ENCODE measurements at places on chromosomes 5 and 9.
A peak's percentile ranks its signal among the peaks of the same experiment; 100 is the strongest.

GRCh38 chr9:89928521-89929275 lies 323.9 kb downstream of the GADD45G start:
- H3K27me3 ChIP-seq, result peaks cover 3% of the 10 kb centered on the region
- no peak overlapping the region for H3K4me3 ChIP-seq
- peaks cover 4% of the 10 kb centered on the region for H3K4me1 ChIP-seq
- no peak overlapping the region for H3K27ac ChIP-seq
- H3K36me3 ChIP-seq, result no peaks in the 10 kb centered on the region

DNA sequence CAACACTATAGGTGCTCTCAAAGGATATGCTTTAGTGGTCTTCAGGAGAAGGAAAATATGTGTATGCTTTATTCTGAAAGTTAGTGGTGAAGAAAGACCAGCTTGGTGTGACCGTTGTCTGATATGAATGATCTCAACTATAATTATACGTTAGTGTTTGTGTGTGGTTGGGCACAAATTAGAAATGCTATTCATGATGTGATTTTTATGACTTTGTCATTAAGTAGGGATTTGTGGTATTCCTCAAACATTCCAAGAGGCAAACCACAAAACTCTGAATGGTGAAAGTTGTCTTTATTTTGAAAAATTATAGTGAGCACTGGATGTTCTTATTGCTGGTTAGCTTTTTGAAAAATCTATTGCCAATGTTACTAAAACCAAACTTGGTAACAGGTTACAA lies 6.2 kb upstream of the F2R start:
- peak; percentile 93 for DNase-seq
- peaks cover 23% of the 10 kb centered on the region for H3K4me1 ChIP-seq
- H3K4me3 ChIP-seq, result no peak overlapping the region
- no peaks in the 10 kb centered on the region for H3K27me3 ChIP-seq
- H3K27ac ChIP-seq, result peak overlapping the region; percentile 56

DNA sequence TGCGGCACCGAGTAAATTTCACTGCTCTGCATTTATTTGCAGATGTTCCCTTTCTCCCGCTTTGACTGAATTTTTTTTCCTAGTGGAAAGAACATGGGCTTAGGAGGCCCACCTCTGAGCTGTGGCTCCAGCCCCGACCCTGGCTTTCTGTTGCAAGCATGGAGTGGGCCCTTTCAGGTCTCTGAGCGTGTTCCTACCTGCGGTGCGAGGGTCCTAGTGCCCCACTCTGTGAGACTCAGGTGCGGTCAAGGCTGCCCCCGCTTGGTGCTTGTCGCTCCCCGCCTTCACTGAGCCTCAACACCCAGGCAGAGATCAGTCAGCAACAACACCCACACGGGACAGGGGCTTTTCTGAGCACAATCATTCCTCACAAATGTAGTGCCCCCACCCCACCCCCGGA lies 32.0 kb downstream of the SLC6A3 start:
- H3K27ac ChIP-seq, result no peak overlapping the region
- no peaks in the 10 kb centered on the region for H3K36me3 ChIP-seq
- no peak for DNase-seq
- H3K27me3 ChIP-seq, result no peaks in the 10 kb centered on the region
- no peak overlapping the region for H3K4me3 ChIP-seq

DNA sequence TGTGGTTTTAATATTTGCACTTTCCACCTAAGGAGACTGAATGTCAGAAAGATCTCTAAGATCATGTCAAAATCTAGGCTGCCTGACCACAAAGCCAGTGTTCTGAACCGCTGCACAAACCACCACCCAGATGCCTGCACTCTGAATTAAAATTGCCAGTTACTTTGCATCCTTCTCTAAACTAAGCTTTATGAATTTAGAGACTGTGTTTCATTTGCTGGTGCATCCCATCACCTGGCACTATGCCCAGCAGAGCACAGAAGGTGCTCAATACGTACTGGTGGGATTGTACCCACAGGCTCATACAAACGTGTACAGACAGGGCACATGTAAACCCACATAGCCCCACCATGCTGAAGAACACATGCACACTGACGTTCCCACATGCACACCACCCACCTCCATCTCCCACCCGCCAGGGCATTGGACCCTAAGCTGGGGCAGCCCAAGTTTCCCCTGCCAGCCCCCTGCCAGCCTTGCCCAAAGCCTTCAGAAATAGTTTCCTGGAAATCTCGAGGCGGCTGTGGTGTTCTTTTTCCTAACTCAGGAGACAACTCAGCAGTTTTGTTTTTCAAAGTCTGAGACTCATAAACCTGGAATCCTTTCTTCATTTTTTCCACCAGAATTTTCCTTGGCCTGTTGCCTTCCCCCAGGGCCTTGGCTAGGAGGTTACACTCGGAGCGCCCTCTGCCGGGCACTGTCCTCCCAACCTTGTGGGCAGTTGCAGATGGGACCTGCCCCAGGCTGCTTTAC lies 9.6 kb upstream of the TRAF1 start:
- peaks cover 33% of the 10 kb centered on the region for H3K4me1 ChIP-seq
- H3K27me3 ChIP-seq, result no peaks in the 10 kb centered on the region
- H3K36me3 ChIP-seq, result no peaks in the 10 kb centered on the region

- no peak overlapping the region for H3K27ac ChIP-seq
- no peak for DNase-seq
- H3K27me3 ChIP-seq, result peaks cover 2% of the 10 kb centered on the region
- no peak overlapping the region for H3K4me3 ChIP-seq
Measured at GRCh38 chr9:97415146-97415545, 3.2 kb downstream of the TDRD7 start.

- no peaks in the 10 kb centered on the region for H3K27me3 ChIP-seq
- H3K4me1 ChIP-seq, result peaks cover 7% of the 10 kb centered on the region
- no peaks in the 10 kb centered on the region for H3K36me3 ChIP-seq
- H3K4me3 ChIP-seq, result peak overlapping the region; percentile 74
- no peak for DNase-seq
Measured at GRCh38 chr9:96617439-96618185, 2.0 kb downstream of the CDC14B start.

GRCh38 chr5:174411479-174411819 lies 312.9 kb upstream of the MSX2 start:
- no peaks in the 10 kb centered on the region for H3K36me3 ChIP-seq
- no peak overlapping the region for H3K4me3 ChIP-seq
- no peak for DNase-seq
- H3K27ac ChIP-seq, result no peak overlapping the region

DNA sequence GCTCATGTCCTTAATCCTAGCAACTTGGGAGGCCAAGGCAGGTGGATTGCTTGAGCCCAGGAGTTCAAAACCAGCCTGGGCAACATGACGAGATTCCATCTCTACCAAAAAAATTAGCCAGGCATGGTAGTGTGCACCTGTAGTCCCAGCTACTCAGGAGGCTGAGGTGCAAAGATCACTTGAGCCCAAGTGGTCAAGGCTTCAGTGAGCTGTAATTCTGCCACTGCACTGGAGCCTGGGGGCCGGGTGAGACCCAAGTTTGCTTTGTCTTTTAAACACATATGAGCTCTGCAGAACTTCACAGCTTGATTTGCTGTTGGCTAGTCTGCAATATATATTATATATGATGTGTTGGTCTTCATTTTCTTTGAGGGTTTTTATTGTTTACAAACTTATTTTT lies 89.8 kb downstream of the UBE2R2 start:
- no peaks in the 10 kb centered on the region for H3K4me1 ChIP-seq
- no peaks in the 10 kb centered on the region for H3K36me3 ChIP-seq
- no peak overlapping the region for H3K4me3 ChIP-seq
- no peaks in the 10 kb centered on the region for H3K27me3 ChIP-seq
- no peak for DNase-seq

DNA sequence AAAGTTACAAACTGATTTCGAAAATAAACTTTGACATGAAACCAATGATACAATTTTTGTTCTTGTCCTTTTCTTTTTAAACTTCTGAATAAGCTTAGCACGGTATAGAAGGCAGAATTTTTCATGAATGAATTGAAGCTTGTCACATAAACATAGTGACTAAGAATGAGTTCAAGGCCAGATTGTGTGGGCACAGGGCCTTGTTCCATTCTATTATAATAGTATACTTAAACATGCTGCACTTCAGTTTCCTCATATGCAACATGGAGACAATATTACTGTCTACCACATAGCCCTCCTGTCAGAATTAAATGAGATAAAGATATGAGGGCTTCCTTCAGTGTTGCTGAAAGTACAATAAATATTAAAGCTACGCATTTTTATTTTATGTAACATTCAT lies 204.2 kb upstream of the HAPLN1 start:
- H3K36me3 ChIP-seq, result no peaks in the 10 kb centered on the region
- no peak overlapping the region for H3K4me3 ChIP-seq
- DNase-seq, result peak; percentile 57
- no peak overlapping the region for H3K27ac ChIP-seq

DNA sequence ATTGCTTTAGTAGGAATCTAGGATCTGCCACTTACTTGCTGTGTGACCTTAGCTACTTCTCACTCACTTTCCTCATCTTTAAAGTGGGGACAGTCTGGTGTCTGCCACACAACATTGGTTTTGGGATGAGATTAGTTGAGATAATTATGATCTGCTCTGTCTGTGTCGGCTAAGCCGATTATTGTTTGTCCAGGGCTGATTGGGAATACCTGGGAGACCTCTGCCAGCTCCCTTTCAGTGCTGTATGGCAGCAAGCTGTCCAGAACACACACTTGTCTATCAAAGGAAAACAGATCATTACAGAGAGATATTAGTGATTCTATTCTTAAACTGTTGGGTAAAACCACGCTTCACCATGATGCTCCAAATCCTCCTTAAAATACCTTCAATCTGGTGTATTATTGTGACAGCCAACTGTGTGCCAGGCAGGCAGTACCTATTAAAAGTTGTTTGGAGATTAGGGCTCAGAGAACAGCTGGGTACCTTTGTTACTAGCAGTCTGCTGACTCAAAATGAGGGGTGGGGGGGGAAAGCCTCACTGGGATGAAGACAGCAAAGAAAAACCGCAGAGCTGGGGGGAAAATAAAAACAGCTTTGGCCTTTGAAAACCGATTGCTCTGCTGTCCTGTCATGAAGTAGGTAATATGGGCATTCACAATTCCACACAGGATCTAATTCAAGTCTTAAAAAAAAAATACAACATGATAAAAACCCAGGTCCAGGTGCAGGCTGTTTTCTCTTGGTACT lies 458.4 kb upstream of the C9orf72 start:
- H3K27me3 ChIP-seq, result no peaks in the 10 kb centered on the region
- no peaks in the 10 kb centered on the region for H3K36me3 ChIP-seq
- no peak overlapping the region for H3K27ac ChIP-seq

- H3K27ac ChIP-seq, result no peak overlapping the region
- peaks cover 3% of the 10 kb centered on the region for H3K4me1 ChIP-seq
- no peak for DNase-seq
- H3K27me3 ChIP-seq, result no peaks in the 10 kb centered on the region
- no peaks in the 10 kb centered on the region for H3K36me3 ChIP-seq
- no peak overlapping the region for H3K4me3 ChIP-seq
Measured at GRCh38 chr9:16387382-16387781, 483.1 kb downstream of the BNC2 start.

- H3K36me3 ChIP-seq, result no peaks in the 10 kb centered on the region
- peak overlapping the region; percentile 21 for H3K4me3 ChIP-seq
- no peaks in the 10 kb centered on the region for H3K27me3 ChIP-seq
- DNase-seq, result peak; percentile 83
Measured at GRCh38 chr5:54646356-54647101, 129.0 kb downstream of the SNX18 start.

GRCh38 chr5:1874348-1874747 lies 8.4 kb downstream of the IRX4 start:
- H3K36me3 ChIP-seq, result no peaks in the 10 kb centered on the region
- H3K4me1 ChIP-seq, result no peaks in the 10 kb centered on the region
- H3K4me3 ChIP-seq, result no peak overlapping the region
- DNase-seq, result no peak

- peaks cover 5% of the 10 kb centered on the region for H3K36me3 ChIP-seq
- H3K27me3 ChIP-seq, result no peaks in the 10 kb centered on the region
- H3K4me1 ChIP-seq, result peaks cover 42% of the 10 kb centered on the region
- peak overlapping the region; percentile 52 for H3K27ac ChIP-seq
- no peak overlapping the region for H3K4me3 ChIP-seq
Measured at GRCh38 chr5:135392256-135392655, 6.8 kb downstream of the MACROH2A1 start.

DNA sequence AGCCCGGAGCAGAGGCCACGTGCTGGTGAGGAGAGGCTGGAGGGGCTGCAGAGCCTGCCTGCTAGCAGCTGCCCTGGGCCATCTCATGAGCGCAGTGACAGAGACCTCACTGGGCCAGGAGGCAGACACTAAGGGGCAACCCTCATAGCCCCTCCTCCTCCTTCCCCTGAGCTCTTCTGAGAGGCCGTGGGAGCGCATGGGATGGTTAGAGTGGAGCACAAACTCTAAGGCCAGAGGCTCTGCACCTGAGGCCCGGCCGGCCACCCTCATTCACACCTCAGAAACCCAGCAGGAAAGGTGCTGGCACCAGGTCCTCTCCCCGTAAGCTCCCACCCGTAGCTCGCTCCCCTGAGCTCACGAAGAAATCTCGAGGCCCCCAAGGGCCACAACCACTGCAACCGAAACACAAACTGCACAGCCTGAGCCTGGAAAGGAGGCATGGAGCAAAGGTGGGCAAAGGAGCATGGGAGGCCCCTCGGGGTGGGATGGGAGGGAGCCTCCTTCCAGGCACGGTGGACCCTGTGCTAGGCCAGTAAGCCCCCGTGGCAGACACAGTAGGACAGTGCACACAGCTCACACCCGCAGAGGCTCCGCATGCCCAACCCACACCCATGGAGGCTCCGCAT lies 17.7 kb downstream of the CAMSAP1 start:
- H3K4me1 ChIP-seq, result peaks cover 20% of the 10 kb centered on the region
- H3K4me3 ChIP-seq, result no peak overlapping the region
- H3K27me3 ChIP-seq, result no peaks in the 10 kb centered on the region
- no peak for DNase-seq
- no peaks in the 10 kb centered on the region for H3K36me3 ChIP-seq

DNA sequence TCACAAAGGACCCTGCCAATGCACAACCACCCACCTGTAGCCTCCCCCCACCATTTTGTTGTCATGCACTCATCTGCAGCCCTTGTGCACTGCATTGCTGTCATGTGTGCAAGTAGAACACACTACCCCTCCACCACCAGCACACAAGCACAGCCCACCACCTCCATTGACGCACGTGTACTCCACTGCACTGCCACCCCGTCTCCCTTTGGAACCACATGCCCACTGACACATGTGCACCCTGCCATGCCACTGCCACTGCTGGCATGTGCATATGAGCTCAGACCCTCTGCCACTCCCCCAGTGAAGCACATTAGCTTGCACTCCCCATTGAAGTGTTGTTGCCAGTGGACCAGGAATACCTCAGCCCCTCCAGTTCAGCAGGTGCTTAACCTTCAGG lies 530.3 kb upstream of the ACO1 start:
- no peak for DNase-seq
- H3K4me1 ChIP-seq, result no peaks in the 10 kb centered on the region
- no peak overlapping the region for H3K4me3 ChIP-seq
- H3K27ac ChIP-seq, result no peak overlapping the region
- H3K36me3 ChIP-seq, result no peaks in the 10 kb centered on the region

Measured in fibroblast of lung (primary cell).